ENCODE measurements at places on chromosomes 12 and 14. TPM values are rescaled to one million over a fixed set of nuclear protein-coding genes. Genes with fewer than 3 reads are reported as not detected.
A peak's percentile ranks its signal among the peaks of the same experiment; 100 is the strongest.

- no peak for DNase-seq
Measured at GRCh38 chr12:111447571-111448265, 42.0 kb downstream of the SH2B3 start.

The OR6C74 gene
- total RNA-seq, result not detected

DNA sequence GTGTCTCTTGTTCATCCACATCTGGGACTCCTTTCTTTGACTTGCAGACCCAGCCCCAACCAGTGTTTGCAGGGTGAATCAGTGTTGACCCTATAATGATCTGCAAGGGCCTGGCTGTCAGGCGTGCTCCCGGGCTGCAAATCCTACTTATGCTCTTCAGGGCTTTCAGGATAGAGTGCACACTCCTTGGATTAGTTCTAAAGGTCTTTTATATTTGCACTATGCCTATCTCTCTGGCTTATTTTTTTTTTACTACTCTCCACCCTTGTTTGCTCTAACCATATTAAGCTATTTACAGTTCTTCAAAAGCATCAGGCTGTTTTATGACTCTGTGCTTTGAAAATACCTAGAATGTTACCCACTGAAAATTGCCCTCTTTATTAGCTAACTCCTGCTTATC, 4.3 kb upstream of the PRICKLE1 start:
- DNase-seq, result no peak

The TSPAN11 gene
- total RNA-seq, result 16.6 TPM

The KRT80 gene
- total RNA-seq, result 30.1 TPM

The OR11H6 gene
- not detected for total RNA-seq

DNA sequence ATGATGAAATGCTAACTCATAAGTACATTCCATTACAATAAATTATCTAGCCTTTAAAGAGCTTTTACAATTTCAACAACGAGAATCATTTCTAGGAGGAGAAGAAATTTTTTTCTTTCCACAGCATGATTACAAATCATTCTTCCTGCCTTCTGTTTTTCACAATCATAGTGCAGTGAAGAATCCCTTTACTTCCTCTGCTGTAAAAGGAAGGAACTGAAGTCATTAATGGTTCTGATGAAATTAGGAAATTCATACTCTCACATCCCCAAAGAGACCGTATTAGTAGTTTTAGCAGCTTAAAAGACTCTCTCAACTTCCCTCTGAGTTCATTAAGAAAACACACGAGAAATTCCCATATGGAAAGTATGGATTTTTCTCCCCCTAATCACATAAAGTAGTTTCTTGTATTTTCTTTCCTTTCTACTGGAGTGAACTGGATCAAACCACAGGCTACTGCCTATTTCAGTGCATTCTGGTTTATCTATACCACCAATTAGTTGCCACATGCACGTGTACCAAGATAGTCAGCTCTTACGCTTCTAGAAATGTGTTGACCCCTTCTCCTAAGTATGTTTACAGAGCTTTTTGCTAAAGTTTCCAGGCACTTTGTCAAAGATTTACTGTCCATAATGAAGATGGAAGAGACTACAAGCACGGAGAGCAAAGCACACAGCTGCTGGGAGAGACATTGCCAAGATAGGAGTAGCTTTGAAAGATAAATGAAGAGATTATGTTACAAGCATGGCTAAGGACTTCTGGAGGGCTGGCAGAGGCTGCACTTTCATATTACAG, 58.9 kb upstream of the KITLG start:
- peak; percentile 43 for DNase-seq

The SVOP gene
- total RNA-seq, result not detected

GRCh38 chr12:22412581-22412980, 78.1 kb upstream of the ST8SIA1 start:
- no peak for DNase-seq

DNA sequence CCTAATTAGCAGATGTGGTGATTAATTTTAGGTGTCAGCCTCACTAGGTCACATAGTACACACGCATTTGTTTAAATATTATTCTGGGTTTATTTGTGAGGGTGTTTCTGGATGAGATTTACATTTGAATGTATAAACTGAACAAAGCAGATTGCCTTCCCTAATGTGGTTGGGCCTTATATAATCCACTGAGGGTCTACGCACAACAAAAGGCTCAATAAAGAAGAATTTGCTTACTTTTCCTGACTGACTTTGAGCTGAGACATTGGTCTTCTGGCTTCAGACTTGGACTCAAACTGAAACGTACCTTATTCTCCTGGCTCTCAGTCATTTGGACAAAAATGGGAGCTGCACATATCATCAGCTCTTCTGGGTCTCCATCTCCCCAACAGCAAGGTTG, 1132.3 kb upstream of the FLRT2 start:
- DNase-seq, result no peak

The RFLNA gene
- total RNA-seq, result 1.4 TPM

The RTL1 gene
- total RNA-seq, result not detected

- DNase-seq, result no peak
Measured at GRCh38 chr12:103924761-103925641, 5.2 kb upstream of the HSP90B1 start.

DNA sequence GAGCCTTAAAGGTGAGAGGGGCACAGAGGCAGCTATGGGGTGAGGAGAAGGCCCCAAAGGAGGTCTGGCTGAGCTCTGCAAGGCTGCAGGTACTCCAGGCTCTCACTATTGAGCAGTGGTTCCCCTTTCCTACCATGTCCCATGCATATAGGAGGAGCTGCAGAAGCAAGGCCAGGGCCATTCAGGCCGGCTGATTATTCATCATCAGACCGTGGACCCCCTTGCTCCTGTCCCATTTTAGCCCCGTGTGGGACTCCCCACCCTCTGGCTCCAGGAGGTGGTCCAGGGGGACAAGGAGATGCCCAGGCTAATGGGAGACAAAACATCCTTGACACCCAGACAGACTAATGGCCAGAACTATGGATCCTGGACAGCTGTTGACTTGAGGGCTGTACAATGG, 3.1 kb downstream of the GPD1 start:
- DNase-seq, result no peak

The ITGB7 gene
- 10.9 TPM for total RNA-seq

The CKAP4 gene
- 111 TPM for total RNA-seq

- no peak for DNase-seq
Measured at GRCh38 chr14:83425138-83425537, 1891.5 kb upstream of the SEL1L start.

DNA sequence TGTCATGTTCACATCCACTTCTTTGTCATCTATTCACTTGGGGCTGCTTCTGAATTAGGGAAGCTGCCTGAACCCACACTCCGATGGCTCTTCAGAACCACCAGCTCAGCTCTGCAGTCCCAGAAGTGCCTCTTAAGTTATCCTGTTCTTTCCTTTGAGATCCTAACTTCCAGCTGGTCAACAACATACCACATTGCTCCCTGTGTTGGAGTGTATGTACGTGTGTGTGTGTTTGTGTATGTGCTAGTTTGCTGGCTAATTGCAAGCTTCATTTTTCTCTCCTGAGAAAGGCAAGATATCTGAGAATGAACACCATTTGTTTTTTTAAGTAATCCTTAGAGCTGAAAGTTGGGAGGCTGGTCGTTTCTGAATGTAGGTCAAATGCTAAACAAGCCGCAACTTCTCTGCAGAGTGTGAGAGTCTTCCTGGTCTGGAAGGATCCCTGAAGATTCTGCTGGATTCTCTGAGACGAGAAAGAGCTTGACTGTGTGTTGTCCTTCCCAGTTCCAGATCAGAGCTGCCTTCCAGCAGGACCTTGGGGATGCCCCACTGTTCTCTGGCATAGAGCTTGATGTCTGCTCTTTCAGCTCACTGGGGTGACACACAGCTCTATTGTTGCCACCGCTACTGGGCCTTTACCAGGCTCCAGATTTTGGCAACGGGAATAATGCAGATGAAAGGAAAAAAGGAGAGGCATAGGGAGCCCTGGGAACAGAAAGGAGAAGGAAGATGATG, 839 bp downstream of the GSG1 start:
- DNase-seq, result no peak

GRCh38 chr14:77212943-77213678, 31.5 kb downstream of the TMEM63C start:
- no peak for DNase-seq

- no peak for DNase-seq
Measured at GRCh38 chr12:93122569-93123091, 193.5 kb upstream of the EEA1 start.

- DNase-seq, result peak; percentile 37
Measured at GRCh38 chr14:105582639-105583038, 56.3 kb downstream of the TMEM121 start.

- peak; percentile 75 for DNase-seq
Measured at GRCh38 chr14:49853572-49854375, 1.2 kb upstream of the NEMF start.

The FAM222A gene
- total RNA-seq, result 3.1 TPM

GRCh38 chr14:77311217-77311616, 9.5 kb downstream of the POMT2 start:
- DNase-seq, result no peak

The CD69 gene
- total RNA-seq, result 6.5 TPM

- no peak for DNase-seq
Measured at GRCh38 chr12:122243965-122244364, 18.1 kb upstream of the DIABLO start.

The CFAP54 gene
- 1.1 TPM for total RNA-seq

The LBHD2 gene
- not detected for total RNA-seq

DNA sequence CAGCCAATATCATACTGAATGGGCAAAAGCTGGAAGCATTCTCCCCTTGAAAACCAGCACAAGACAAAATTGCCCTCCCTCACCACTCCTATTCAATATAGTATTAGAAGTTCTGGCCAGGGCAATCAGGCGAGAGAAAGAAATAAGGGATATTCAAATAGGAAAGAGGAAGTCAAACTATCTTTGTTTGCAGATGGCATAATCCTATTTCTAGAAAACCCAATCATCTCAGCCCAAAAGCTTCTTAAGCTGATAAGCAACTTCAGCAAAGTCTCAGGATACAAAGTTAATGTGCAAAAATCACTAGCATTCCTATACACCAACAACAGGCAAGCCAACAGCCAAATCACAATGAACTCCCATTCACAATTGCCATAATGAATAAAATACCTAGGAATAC, 21.0 kb upstream of the ANP32D start:
- DNase-seq, result no peak

The A2ML1 gene
- total RNA-seq, result not detected

The GUCY2C gene
- not detected for total RNA-seq

- no peak for DNase-seq
Measured at GRCh38 chr14:56555921-56556570, 23.6 kb upstream of the TMEM260 start.

The DPPA3 gene
- not detected for total RNA-seq

The ALG10B gene
- 9.4 TPM for total RNA-seq

The NRXN3 gene
- total RNA-seq, result 4.6 TPM

GRCh38 chr12:76768576-76768975, 4.7 kb downstream of the ZDHHC17 start:
- no peak for DNase-seq

The FSCB gene
- 0.10 TPM for total RNA-seq

DNA sequence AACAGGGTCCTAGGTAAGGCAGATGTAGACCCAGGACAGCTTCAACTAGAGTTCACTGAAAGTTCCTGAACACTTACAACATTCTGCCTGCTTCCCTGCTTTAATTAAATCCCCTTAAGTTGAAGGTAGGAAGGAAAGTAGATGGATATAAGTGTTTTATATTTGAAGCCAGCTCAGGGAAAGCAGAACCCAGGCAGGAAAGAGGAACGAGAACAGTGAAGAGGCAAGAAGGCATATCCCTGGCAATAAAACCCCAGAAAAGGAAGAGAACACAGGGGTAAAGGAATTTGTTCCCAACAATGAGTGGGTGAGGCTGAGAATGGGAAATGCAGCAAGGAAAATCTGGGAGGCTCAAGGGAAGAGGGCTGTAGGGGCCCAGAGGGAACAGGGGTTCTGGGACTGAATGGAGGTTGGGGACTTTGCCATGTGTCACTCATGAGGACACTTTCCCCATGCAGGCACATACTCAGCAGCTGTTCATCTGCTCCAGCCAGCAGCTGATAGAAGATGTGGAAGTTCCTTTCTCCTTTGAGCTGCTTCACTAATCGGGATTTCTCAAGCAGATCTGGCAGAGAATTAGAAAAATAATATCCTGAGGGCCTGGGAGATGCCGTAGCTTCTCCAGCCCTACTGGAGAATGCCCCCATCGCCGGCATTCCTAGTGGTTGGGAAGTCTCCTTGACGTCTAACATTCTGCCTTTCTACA, 3.7 kb downstream of the MYO1A start:
- no peak for DNase-seq

- no peak for DNase-seq
Measured at GRCh38 chr14:93051600-93052546, 63.9 kb downstream of the ITPK1 start.

The TTC9 gene
- total RNA-seq, result 9.2 TPM

The MTA1 gene
- total RNA-seq, result 60.6 TPM

The GPR162 gene
- total RNA-seq, result 12.7 TPM

- DNase-seq, result no peak
Measured at GRCh38 chr12:131473261-131473660, 237.6 kb upstream of the SFSWAP start.
